ENCODE measurements at places on chromosomes 7 and 10.

DNA sequence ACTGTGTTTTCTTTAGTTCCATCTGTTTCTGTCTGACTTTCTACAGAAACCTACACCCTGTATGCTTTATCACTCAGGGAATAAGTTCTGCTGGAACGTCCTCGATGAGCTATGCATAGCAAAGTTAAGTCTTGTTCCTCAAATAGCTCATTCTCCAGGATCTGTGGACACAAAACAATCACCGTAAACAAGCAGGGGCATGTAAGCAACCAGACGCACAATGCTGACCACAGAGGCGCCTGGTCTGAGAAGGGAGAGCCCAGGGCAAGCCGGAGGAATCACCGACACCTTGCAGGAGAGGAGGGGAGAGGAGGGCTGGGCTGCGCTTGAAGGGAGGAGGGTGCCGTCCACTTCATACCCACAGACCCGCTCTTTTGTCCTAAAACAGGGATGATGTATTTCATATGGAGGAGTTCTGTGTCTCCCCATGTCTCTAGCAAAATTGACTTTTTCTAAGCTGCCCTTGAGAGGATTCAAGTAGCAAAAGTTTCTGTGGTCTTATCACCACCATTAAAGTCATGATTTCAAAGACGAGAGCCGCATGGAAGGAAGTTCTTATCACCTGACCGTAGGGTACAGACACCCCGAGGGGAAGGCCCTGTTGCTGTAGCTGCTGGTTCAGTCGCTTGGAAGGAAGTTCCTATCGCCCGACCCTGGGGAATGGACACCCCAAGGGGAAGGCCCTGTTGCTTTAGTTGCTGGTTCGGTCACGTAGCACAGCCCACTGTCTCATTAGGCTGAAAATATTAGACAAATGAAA is 14.3 kb downstream of the CALML3 start:
- no peak for DNase-seq

DNA sequence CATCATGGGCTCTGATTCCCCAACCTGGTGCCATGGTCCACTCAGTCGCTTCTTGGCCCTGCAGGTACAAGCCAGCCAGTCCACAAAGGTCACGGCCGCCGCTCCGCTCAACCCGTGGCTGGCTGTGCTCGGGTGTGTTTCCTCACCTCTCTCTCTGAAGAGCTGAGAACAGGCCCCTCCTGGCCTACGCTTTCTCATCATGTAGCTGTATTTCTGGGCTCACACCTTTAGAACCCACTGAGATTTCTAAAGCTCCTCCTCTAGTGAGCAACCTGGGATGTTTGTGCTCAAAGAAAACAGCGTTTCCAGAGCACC is 30.2 kb downstream of the PTPRN2 start:
- DNase-seq: no peak

DNA sequence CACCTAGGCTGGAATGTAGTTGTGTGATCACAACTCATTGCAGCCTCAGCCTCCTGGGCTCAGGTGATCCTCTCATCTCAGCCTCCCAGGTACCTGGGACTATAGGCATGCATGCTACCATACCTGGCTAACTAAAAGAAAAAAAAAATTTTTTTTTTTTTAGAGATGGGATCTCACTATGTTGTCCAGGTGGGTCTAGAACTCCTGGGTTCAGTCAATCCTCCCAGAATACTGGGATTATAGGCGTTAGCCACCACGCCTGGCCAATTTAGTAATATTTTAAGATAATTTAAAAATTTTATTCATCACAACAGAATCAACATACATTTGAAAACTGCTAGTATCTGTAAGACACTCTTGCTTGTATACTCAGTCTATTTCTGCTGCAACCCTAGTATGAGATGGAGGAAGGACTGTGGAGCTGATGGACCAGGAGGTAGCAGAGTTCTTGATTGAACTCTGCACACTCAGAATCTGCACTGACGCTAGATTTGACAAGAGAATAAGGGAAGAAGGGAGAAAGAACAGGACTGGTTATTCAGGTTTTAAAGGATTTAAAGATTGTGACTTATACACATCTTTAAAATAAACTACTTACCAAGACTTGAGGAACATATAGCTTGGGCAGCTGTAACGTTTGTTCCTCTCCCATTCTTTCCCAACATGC is 57.6 kb downstream of the VCL start:
- no peak for DNase-seq

DNA sequence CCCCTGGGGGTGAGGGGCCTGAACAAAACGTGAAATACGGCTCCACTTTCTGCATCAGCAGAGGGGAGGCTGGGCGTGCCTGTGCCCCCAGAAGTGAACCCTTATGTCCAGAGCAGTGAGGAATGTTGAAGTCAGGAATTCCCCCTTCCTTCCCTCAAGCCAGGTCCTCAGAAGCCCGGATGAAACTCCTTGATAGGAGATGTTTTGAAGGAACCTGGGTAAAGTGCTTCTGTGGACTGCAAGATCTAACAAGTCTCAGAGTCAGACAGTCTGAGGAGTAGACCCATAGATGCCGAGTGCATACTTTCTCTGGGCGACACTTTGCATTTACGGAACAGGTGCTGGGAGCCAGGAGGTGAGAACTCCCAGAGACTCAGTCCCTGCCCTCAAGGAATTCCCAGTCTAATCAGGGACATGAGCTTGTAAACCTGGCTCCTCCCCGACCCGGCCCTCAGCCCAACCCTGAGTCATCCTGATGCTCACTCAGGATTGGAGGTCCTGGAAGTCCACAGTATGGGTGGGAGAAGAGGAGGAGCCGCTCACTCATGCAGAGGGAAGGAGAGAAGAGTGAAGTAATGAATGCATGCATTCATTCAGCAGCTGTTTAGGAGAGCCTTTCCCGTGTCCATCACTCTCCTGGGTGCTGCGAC is 179.5 kb upstream of the ITGB1 start:
- no peak for DNase-seq

DNA sequence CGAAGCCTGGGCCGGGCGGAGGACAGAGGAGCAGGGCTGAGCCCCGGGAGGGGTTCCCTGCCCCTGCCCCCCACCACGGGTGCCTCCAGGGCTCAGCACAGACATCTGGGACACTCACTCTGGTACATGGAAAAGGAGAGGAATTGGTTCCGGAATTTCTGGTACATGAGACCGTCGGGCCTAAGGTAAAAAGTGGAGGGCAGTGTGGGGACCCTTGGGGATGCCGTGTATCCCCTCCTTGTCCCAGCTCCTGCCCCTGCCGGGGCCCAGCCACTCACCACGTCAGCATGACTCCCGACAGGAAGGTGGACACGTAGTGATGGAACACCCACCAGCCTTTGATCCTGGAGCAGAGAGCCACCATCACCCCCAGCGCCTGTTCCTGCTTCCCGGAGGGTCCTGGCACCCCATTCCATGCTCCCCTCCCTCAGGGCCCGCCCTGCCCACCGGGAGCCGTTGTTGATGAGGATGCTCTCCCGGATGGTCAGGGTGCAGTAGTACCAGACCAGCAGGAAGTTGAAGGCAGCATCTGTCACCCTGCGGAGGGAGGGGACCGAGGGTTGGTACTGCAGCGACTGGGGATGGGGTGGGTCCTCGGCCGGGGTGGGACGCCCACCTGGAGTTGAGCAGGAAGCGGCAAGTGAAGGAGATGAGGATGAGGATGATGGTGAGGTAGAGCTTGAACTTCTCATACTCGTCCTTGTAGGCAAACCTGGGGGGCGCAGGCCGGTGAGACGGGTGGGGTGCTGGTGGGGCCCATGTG is 6.4 kb downstream of the TMEM120A start:
- DNase-seq: no peak

DNA sequence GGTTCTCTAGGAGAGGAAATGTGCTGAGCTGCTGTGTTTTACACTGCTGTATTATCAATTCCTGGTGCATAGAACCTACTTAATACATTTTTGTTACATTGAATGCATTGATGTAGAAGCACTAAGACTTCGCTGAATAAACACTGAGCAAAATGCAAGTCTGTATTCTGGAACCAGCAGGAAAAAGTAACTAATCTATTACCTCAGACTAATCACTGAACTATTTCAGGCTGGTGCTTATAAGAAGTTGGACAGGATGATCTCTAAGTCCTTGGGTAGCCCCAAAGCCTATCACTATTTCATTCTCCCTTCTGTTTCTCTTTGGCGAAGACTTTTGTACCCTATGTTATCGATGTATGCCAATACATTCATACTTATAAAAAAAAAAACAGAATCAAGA is 87.2 kb upstream of the LRRTM3 start:
- DNase-seq: no peak

DNA sequence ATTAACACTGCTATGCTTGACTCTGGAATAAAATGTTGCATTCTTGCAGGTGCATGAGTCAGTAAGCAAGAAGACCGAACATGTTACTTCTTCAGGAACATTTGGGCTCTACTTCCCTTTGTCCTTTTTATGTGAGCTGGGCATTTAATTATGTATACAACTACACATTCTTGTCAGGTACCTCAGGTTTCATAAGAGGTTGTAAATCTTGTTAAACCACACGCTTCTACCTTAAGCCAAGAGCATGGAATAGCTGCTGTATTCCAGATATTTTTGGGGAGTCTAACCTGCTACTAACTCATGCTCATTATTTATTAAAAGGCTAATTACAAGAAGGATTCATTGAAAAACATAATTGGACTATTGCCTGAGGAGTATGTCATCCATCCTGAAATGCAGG is 414.2 kb upstream of the KLF6 start:
- no peak for DNase-seq

GRCh38 chr10:96614515-96614914 is 27.7 kb upstream of the TM9SF3 start:
- DNase-seq: no peak

DNA sequence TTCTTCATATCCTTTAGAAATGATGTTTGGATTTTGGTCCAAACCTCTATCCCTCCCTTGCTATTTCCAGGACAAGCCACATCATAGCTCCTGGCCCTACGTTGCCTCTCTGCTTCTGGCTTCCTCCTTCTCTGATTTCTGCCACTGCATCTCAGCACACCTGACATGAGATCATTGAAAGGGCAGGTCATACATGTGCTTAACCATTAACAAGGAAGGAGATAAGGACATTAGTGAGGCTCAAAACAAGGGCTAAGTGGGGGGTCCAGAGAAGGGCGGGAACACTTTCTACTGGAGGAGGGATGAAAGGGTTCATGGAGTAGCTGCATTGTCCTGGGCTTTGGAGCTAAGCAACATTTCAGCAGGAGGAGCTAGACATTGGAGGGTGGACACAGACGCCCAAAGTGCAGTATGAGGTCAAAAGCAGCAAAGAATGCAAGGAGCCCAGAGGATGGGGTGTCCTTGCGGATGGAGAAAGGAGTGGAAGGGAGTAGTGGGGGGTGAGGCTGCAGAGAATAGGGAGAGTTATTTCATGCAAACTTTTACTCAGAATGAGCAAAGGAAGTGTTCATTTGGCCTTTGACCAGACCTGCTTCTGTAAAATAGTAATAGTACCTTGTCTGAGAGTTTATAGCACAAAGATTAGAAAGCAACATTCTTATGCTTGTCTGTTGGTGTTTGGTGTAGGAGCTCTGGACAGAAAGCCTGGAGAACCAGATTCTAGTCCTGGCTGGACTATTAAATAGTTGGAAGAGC is 102.4 kb upstream of the CREB5 start:
- no peak for DNase-seq

DNA sequence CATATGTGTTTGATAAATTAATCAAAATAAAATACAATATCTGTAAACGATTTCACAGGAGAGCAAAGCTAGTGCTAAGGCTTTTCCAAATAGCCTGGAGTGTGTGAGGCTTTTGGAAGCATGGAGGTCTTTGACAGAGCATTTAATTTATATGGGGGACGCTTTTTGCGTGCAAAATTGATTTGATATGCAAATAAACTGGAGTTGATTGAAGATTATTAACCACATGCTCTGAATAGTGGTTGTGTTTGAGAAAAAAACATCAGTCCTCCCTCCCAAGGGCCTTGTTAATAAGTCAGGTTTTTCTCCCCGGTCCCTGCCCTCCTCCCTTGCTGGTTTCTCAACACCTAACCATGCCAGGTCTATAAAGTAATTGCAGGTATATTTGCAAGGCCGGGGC is 85.1 kb upstream of the FGFR2 start:
- no peak for DNase-seq

GRCh38 chr10:78266741-78267469 is 233.2 kb downstream of the RPS24 start:
- no peak for DNase-seq

DNA sequence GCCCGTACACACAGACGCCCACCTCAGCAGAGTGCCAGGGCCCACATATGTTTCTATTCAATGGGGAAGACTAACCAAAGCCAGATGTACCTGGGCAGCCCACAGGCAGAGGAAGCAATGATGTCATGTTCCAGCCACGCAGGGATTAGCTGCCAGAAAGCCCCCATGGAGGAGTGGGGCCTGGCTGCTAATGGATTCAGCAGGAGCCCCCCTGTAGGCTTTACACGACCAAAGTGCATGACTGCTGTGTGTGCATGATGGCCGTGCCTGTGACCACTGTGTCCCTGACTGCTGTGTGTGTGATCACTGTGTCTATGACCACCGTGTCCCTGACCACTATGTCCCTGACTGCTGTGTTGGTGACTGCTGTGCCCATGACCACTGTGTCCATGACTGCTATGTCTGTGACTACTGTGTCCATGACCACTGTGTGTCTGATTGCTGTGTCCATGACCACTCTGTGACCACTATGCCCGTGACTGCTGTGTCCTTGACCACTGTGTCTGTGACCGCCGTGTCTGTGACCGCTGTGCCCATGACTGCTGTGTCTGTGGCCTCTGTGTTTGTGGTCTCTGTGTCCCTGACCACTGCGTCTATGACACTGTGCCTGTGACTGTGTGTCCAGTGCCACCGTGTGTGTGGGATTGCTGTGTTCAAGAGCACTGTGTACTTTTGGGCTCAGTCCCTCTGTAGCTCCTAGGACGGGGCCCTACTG is 409.3 kb downstream of the RPS24 start:
- no peak for DNase-seq

DNA sequence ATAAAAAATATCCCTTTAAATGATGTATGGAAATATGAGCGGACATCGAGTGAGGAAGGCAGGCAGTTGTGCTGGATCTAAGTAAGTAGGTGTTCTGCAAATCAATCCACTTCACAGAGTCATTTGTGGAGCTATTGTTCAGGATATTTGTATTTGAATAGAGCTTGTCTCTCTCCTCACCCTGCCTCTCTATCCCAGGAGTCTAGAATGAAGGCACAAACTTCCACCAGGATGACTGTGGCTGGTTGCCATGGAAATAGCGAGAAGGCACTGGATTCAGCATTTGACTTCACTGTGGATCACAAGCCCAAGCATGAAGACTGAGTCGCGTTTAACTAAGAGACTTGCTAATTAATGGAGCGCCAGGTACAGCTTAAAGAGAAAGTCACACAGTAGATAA is 53.2 kb downstream of the NPY start:
- DNase-seq: no peak

- DNase-seq: no peak
These were observed 33.0 kb upstream of the LRRTM3 start for GRCh38 chr10:66892871-66893270.

DNA sequence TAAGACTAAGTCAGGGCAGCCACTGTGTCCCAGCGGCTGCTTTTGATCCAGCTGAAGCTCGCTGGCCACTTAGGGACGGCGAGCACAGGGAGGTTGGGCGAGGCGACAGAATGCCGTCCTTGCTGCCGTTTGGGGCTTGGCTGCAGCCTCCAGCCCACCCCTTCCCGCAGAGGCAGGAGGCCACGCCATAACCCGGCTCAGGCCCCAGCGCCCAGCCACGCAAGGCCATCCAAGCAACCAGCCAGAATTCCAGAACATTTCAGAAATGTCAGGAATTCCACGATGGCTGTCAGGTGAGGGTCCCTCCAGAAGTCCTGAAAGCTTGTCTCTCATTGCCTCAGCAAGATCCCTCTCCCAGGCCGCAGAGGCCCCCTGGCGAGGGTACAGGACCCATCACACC is 479.1 kb upstream of the FOXK1 start:
- no peak for DNase-seq

GRCh38 chr7:53641091-53641490 is 605.7 kb downstream of the POM121L12 start:
- no peak for DNase-seq

GRCh38 chr7:133783276-133783675 is 343.9 kb upstream of the LRGUK start:
- no peak for DNase-seq
